Heart left ventricle (tissue), 16 donors: ENCODE measurements at places on chromosomes 1 and 21. TPM values are rescaled to one million over a fixed set of nuclear protein-coding genes. Genes with fewer than 3 reads are reported as not detected.

DNA sequence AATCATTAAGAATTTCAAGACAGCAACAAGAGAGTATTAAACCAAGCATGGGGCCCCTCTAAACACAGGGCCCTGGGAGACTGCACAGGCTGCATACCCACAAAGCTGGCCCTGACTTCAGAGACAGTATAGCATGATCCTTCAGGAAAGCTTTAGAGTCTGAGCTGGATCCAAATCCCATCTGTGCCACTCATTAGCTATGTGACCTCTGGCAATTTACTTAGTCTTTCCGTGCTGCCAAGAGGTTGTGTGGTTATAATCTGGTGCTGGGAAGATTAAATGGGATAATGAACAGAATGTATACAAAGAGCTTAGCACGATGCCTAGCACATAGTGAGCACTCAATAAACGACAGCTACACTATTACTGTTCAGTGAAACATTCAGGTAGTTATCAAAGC is 4.0 kb downstream of the PHC2 start:
- H3K4me1 ChIP-seq = peaks cover 52% of the 10 kb centered on the region
- H3K27ac ChIP-seq = peak overlapping the region; percentile 40
- H3K36me3 ChIP-seq = no peaks in the 10 kb centered on the region
- no peaks in the 10 kb centered on the region for H3K27me3 ChIP-seq

DNA sequence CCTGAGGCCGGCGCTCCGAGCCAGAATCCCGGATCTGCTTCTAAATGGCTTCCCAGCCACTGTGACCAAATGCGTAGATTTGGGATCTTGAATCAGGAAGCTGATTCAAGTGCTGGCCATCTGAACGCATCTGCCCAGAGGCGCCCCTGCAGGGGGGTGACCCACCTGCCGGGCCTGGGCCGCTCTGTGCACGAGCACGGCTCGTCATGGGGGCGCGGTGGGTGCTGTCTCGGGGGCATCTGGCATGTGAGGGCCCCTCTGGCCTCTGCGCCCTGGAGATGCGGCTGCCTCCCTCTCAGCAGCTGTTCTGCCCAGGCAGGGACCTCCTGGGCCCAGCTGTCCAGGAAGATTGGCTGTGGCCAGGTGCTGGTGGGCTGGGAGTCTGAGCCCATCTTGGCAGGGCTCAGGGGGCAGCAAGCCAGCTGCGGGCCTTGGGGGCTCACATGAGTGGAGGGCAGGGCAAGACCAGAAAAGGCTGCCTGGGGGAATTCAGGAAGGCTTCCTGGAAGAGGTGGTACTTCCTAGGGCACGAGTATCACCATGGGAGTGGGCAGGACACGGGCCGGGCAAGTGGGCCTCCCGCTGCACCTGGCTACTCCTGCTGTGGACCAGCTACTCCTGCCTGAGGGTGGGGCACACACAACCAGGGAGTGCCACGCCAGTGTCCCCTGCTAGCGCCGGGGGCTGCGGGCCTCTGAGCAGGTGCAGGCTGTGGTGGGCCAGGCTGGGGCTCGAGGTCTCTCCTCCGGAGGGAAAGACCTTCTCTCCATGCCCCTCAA is 25.1 kb downstream of the PLCH2 start:
- no peaks in the 10 kb centered on the region for H3K36me3 ChIP-seq
- no peak overlapping the region for H3K27ac ChIP-seq
- H3K4me3 ChIP-seq = no peak overlapping the region
- no peak for DNase-seq

GRCh38 chr1:79929356-79929755 is 922.8 kb upstream of the ADGRL4 start:
- H3K4me1 ChIP-seq = no peaks in the 10 kb centered on the region
- no peak overlapping the region for H3K27ac ChIP-seq
- H3K36me3 ChIP-seq = no peaks in the 10 kb centered on the region
- no peaks in the 10 kb centered on the region for H3K27me3 ChIP-seq
- DNase-seq = no peak

DNA sequence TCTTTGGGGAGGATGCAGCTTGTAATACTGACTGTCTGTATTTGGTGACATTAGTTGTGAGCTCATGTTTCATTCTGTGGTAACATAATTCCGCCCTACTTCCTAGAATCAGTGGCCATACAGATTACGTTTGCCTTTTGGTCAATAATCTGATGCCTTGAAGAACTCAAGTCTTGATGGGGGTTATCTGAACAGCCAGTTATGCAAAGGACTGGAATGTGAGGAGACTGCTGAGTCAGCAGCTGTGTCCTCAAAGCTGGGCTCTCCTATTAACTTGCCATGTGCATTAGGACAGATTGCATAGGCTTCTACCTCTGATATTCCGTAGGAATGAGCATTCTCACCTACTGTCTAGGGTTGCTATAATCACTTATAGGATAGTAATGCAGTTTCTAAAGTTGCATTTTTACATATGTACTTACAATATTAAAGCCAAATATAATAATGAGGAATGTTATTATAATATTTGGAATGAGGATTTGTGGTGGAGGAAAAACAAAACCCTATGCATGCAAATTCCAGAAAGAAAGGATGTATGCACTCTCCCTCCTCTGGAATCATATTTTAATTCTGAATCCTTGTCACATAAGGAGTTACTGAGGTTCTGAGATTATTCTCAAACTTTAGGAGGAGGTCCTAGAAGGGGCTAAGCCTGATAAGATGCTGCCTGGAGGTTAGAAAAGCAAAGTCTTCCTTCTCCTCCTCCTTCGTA is 116.0 kb downstream of the NOS1AP start:
- no peak for DNase-seq
- no peaks in the 10 kb centered on the region for H3K36me3 ChIP-seq
- H3K27me3 ChIP-seq = no peaks in the 10 kb centered on the region
- no peaks in the 10 kb centered on the region for H3K4me1 ChIP-seq

DNA sequence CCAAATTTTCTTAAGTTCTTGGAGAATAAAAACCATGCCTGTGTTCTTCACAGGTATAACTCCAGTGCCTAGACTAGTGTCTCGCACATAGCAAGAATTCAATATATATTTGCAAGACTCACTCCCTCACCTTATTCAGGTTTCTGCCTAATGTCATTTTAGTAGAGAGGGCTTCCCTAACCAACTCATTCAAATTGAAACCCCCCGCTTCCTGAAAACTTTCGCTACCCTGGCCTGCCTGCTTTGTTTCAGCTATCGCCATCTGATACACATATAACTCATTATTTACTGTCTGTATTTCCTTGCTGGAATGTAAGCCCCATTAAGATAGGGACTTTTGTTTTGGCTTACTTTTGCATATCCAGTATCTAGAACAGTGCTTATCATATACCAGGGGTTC is 8.6 kb downstream of the YARS1 start:
- H3K27ac ChIP-seq = no peak overlapping the region
- H3K4me3 ChIP-seq = no peak overlapping the region
- peaks cover 56% of the 10 kb centered on the region for H3K36me3 ChIP-seq
- no peaks in the 10 kb centered on the region for H3K27me3 ChIP-seq
- H3K4me1 ChIP-seq = peaks cover 28% of the 10 kb centered on the region
- no peak for DNase-seq

- H3K4me3 ChIP-seq = no peak overlapping the region
- H3K36me3 ChIP-seq = peaks cover 9% of the 10 kb centered on the region
- no peaks in the 10 kb centered on the region for H3K27me3 ChIP-seq
- no peak overlapping the region for H3K27ac ChIP-seq
- DNase-seq = no peak
Observed at GRCh38 chr1:230087028-230087716, 20.1 kb downstream of the GALNT2 start.

GRCh38 chr1:79807816-79808215 is 801.3 kb upstream of the ADGRL4 start:
- no peaks in the 10 kb centered on the region for H3K4me1 ChIP-seq
- no peaks in the 10 kb centered on the region for H3K27me3 ChIP-seq
- no peaks in the 10 kb centered on the region for H3K36me3 ChIP-seq
- H3K27ac ChIP-seq = no peak overlapping the region
- DNase-seq = no peak

GRCh38 chr1:30914931-30915330 is 6.4 kb upstream of the SDC3 start:
- no peak for DNase-seq
- no peaks in the 10 kb centered on the region for H3K27me3 ChIP-seq
- no peak overlapping the region for H3K27ac ChIP-seq
- H3K36me3 ChIP-seq = no peaks in the 10 kb centered on the region

NCMAP gene
- 0.25 TPM for total RNA-seq

KCNA3 gene
- 2.3 TPM for total RNA-seq
